Left kidney (tissue), 8 donors: ENCODE measurements at places on chromosomes 2 and 18.
A peak's percentile ranks its signal among the peaks of the same experiment; 100 is the strongest.

DNA sequence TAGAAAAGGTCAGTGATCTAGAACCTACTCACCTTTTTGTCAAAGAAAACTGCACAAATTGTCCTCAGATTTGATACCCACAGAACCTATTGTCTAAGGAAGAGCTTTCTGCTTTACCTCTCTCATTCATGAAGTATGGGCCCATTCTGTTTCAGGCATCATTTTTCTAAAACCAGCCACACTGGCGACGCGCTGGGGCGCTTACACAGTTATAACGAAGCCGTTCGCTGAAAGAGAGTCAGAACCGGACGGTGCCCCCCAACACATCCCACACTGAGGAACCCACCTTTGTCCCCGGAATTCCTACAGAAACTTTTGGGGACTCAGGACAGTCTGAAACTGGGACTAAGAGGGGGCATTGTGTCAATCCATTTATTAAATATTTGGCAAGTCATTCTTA is 206.3 kb upstream of the HAAO start:
- DNase-seq = no peak

DNA sequence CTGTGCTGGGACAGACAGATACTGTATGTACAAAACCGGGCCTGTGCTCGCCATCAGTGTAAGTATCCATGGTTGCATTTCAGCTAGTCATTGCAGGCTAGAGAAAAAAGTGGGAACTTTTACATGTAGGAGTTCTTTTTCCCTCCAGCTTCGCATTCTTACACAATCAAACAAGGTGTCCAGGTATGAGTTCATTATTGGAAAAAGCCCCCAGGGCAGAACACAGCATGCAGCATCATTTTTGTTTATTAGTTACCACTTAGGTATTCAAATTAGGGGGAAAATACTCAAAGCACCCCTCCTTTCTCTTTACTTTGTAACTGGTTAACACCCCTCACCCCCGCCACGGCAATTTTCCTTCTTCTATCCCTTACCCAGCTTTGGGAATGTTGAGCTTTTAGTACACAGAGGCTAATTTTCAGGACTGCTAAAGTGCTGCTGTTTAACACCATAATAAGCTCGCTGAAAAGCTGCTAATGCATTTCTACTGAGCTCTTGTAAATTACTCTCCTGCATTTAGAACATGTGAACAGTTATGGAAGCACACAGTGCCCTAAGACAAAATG is 13.6 kb downstream of the UPP2 start:
- no peak for DNase-seq

GRCh38 chr2:150376553-150377335 is 110.7 kb downstream of the RND3 start:
- peak; percentile 45 for DNase-seq

GRCh38 chr2:85318222-85319074 is 9.3 kb downstream of the TGOLN2 start:
- DNase-seq = no peak

GRCh38 chr2:108589372-108589771 is 55.1 kb downstream of the LIMS1 start:
- DNase-seq = no peak

GRCh38 chr2:6934758-6935651 is 17.8 kb downstream of the RNF144A start:
- DNase-seq = no peak

GRCh38 chr2:234836271-234836670 is 115.5 kb upstream of the SH3BP4 start:
- DNase-seq = no peak

DNA sequence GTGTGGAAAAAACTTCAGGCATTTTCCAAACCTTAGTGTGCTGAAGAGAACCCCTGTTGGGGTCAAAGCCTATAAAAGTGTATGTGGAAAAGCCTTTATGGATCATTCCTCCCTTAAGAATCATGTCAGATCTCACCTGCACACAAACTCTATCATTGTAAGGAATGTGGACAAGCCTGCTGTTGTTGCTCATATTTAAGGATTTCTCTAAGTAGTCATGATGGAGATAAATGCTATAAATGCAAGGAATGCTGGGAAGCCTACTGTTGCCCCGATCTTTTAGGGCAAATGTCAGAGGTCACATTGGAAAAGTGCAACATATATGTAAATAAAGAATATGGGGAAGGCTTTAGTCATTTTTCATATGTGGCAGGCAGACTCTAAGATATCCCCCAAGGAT is 129.5 kb downstream of the ICOS start:
- no peak for DNase-seq

DNA sequence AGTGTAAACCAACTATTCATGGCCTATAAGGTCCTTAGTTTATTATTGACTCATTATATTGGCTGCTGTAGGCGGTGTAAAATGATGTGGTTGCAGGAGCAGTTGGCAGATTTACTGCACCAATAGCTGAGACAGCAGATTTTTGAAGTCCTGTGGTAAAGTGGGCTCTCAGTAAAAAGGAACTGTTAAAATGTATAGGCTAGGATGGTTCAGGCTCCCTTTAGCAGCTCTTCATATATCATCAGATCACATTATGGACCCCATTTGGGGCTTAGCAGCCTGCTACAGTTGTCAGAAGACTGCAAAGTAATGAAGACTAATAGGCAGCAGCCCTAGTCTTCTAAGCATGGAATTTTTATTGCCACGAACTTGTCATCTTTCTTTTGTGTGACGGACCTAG is 27.8 kb downstream of the MTX2 start:
- no peak for DNase-seq

- DNase-seq = no peak
These were observed 42.3 kb downstream of the GULP1 start for GRCh38 chr2:188333751-188334524.

GRCh38 chr2:183242937-183243336 is 118.7 kb downstream of the NUP35 start:
- DNase-seq = no peak

DNA sequence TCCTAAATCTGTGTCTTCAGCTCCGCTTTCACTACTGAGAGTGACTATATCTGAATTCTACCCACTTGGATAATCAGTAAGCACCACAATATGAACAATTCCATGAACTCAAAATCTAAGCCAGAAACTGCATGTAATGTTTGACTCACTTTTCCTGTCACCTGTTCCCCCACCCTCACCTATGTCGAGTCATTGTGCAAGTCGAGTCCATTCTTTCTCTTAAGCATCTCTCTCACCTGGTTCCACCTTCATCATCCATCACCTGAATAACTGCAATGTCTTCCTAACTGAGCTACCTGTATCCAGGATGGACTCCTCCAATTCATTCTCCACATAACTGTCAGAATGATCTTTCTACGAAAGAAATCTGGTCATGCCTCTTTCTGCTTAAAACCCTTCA is 58.2 kb downstream of the PPP1R1C start:
- DNase-seq = no peak

GRCh38 chr2:27356056-27356381 is 545 bp downstream of the GTF3C2 start:
- no peak for DNase-seq

- no peak for DNase-seq
These were observed 553.7 kb downstream of the SLC4A3 start for GRCh38 chr2:220181165-220181564.

GRCh38 chr2:168348076-168348475 is 100.7 kb upstream of the STK39 start:
- no peak for DNase-seq

DNA sequence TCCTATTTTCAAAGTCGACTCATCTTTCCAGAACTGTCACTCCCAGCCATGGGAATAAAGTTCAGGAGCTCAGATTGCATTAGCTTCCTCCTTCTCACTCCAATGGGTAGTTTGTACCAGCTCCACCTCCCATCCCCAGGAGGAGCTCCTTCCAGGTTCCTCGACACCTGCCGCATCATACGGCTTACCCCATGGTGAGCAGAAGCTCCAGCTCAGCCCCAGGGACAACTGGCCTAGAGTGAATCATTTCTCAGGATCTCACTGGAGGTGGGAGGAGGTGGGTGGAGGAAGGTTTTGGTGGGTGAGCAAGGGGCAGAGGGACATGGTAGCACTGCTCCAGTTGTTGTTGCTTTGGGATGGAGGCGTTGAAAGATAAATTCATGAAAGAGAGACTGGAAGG is 196.3 kb upstream of the PKDCC start:
- no peak for DNase-seq

- no peak for DNase-seq
These were observed 187.4 kb downstream of the ARL4C start for GRCh38 chr2:234309431-234309830.

- DNase-seq = no peak
These were observed 177.9 kb upstream of the SLC14A2 start for GRCh38 chr18:45437366-45437765.

DNA sequence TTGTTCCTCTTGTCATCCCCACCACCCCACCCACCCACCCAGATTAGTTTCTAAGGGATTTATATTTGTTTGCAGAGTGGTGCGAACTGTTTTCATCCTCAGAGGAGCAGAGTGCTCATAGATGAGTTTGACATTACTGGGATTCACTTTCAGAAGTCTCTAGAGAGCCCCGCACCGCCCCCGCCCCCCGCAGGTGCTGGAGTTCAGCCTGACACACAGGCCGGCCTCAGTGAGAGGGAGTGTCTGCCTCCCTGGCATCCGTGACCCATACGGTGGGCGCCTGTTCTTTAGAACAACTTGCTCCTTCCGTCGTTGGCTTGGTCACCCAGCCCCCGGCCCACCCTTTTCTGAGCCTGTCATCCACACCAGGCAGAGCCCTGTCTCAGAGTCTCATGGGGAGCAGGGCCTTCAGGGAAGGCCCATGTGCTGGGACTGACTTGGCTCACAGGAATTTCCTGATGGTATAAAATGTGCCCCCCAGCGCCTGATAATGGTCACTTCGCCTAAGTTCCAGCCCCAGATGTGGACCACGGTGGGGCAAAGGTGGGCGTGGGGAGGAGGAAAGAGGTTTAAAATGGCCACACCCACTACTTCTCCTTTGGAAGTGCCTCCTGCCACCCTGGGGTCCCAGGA is 44.3 kb downstream of the HPCAL1 start:
- no peak for DNase-seq

- no peak for DNase-seq
These were observed 2.9 kb downstream of the GPR45 start for GRCh38 chr2:105244451-105244850.

GRCh38 chr2:39511605-39512433 is 74.7 kb upstream of the MAP4K3 start:
- DNase-seq = no peak

DNA sequence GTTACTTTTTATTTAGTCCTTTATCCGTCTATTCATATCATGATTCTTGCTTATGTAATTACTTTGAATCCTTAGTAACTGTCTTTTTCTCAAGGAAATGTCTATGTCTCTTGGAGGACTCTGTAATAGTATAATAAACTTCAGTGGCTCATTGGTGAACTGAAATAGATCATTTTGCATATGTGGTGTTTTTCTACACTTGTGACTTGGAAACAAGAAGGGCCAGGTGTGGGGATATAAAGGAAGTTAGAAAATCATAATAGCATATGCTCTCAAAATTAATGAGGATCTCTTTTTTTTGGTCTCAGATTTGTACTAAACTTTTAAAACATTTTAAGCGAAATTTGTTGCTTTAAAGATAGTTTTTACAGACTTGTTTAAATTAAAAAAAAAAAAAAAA is 453.0 kb upstream of the CDH20 start:
- DNase-seq = no peak

- no peak for DNase-seq
These were observed 148.6 kb downstream of the ZNF385B start for GRCh38 chr2:179712825-179713224.
